ENCODE measurements at places on chromosomes 5 and 9.

GRCh38 chr5:138789771-138790242 is 36.6 kb downstream of the CTNNA1 start:
- peak; percentile 34 for DNase-seq

DNA sequence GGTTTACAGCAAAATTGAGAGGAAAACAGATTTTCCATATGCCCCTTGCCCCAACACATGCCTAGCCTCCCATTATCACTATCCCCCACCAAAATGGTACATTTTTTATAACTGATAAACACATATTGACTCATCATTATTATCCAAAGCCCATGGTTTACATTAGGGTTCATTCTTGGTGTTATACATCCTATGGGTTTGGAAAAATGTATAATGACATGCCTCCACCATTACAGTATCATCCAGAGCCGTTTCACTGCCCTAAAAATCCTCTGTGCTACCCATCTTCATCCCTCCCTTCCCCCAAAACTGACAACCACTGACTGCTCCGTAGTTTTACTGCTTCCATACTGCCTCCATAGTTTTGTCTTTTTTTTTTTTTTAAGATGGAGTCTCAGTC is 111.1 kb downstream of the ACTL7B start:
- no peak for DNase-seq

DNA sequence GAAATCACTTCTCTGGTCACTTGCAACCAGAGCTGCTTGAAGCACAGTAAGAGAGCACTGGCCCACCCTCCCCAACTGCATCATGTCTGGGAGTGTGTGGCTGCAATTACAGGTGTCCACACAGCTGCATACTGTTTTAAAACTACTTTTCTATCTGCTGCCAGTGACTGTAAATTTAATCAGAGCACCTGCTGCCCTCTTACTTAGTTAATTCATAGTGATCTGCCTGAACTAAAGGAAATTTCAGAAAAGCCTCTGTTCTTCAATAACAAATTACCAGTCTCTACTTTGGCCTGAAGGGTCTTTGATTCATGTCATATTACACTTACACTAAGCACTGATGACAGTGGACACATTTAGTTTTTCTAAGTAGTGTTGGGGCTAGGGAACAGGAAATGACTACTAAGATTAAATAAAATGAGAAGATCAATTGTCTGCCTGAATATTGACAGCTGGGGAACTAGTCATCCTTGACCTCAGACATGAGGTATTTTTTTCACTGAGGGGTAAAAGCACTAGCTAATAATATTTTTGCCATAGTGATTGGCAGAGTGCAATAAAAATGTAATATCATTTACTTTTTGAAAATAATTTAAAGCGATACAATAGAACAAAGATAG is 788.9 kb upstream of the GRAMD2B start:
- peak; percentile 63 for DNase-seq

- no peak for DNase-seq
Measured at GRCh38 chr5:135386886-135387628, 12.0 kb downstream of the MACROH2A1 start.

- DNase-seq = no peak
Measured at GRCh38 chr5:118439831-118440230, 548.5 kb downstream of the DTWD2 start.

DNA sequence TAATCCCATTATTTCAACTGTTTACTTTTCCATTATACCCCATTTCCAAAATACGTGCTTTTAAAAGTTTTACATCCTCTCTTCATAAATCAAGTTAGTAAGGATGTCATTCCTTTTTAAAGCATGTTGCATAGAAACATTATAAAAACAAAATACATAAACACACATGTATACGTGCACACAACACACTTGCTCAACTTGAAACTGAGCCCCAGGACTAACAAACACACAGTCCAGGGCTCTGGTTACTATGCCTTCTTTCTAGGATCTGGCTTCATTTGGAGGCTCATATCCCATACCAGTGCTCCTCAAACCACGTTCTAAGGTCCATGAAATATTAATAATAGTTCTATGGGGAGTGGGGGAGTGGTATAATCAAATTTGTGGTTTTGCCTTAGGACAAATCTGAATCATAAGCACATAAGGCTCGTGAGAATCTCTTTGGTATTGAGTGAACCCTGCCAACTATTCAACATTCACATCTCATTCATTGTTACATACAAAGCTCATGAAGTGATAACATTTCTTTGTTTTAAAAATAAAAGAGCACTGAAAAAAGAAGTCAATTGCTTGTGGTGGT is 55.2 kb downstream of the NFIB start:
- no peak for DNase-seq

DNA sequence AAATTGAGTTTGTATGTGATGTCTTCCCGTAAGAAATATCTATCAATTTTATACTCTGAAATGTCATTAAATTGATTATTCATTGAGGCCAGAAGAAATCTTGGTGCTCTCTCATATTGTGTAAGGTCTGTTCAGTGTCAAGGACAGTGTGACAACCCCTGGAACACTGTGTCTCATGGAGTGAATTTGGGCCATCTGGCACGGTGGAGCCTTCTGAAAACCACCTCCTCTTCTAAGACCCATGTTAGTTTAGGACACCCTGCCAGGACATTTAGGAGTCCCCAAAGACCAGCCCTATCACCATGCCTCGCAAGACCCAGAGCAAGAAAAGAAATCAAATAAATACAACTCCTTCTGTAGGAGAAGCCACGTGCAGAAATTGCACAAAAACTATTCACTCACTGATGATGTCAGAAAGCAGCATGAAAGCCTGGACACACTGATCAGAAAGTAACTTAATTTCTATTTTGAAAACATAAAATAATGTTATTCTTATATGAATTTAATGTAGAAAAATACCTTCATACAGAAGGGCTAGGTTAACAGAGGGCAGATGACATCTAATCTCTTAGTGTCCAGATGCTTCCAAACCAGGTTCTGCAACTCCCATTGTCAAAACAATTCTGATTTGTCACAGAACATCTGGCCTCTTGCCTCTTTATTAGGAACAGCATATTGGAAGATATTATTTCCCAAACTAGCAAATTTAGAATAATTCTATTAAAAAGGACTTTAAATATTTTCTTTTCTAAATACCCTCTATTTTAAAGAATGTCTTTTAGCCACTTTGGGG is 298.8 kb downstream of the NR2F1-AS1 start:
- no peak for DNase-seq

- no peak for DNase-seq
Measured at GRCh38 chr5:58675341-58675740, 92.5 kb downstream of the RAB3C start.

DNA sequence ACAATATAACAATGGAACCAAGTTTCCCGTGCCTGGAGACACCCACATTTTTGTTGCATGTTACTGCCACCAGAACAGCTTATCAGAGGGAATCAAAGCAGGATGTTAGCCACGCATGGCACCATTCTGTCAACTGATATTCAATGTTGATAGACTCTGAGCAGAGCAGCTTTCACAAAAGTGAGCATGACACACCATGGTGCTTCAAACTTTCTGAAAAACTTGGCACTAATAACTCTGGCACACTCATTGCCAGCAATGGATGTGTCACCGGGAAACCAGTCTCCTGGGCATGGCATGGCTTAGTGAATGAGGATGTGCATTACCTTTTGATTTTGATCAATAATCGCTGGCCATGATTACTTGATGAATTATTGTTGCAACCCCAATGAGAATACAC is 19.7 kb downstream of the NIPSNAP3B start:
- DNase-seq = no peak

- DNase-seq = no peak
Measured at GRCh38 chr9:95857124-95857523, 18.4 kb upstream of the ERCC6L2 start.

DNA sequence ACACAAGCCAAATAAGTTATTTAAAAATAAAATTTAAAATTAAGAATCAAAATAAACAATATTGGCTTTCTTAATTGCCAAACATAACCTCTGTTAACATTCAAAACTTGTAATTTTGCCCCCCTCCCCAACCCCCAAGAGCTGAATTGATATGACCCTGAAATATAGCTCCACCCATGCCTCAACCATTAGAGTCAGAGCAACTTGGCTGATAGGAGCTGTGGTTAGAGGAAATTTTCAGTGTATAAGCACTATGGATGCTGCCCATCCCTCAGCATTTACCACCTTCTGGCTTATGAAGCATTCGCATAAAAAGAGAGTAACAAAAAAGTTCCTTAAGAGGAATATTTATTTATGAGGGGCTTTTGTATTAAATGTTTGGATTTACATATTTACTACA is 6.1 kb downstream of the POC5 start:
- no peak for DNase-seq

GRCh38 chr9:126704157-126704891 is 90.6 kb downstream of the LMX1B start:
- DNase-seq = no peak

DNA sequence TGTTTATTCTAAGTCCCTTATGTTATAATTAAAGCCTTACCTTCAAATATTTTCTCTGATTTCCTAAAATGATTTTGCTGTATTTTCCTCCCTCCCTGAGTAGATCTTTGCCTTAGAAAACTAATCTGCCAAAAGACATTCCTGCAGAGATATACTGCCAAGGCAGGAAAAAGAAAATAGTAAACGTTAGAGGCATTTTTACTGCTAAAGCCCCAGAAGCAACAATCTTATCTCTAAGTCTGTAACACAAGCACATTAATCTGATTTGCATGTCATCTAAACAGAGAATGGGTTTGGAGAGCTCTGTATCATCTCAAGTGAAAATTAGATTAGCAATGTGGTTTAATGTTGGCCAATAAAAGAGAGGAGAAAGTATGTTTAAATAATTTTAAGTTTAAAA is 847.7 kb downstream of the MAT2B start:
- no peak for DNase-seq
